ENCODE measurements at places on chromosomes 4 and X. TPM values are rescaled to one million over a fixed set of nuclear protein-coding genes. Genes with fewer than 3 reads are reported as not detected.

- peak; percentile 93 for DNase-seq
These were observed 96.3 kb upstream of the MSX1 start for GRCh38 chr4:4762909-4763821.

The SPARCL1 gene
- 0.39 TPM for total RNA-seq

The IGFBP7 gene
- 436 TPM for total RNA-seq

DNA sequence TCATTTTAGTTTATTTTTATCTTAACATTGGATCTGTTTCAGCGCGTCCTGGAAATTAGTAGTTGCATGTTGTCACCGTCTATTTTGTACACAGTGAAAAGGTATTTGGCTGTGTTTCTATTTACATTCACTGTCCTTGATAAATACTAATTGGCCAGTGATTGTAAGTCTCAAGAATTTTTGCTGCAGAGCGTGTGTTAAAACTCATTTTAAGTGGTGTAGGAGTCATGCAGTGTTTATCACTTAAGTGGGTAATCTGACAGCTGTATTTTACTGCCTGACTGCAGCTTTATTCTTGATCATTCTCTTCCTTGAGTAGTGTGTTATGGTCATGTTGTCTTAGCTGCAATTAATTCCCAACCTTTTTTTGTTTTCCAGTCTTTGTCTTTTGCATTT is 9.8 kb downstream of the GUCY1A1 start:
- DNase-seq = no peak

GRCh38 chrX:13489454-13489853 is 79.9 kb upstream of the EGFL6 start:
- peak; percentile 73 for DNase-seq

GRCh38 chr4:73308286-73308685 is 49.7 kb upstream of the ANKRD17 start:
- peak; percentile 42 for DNase-seq

The GAGE2A gene
- not detected for total RNA-seq

DNA sequence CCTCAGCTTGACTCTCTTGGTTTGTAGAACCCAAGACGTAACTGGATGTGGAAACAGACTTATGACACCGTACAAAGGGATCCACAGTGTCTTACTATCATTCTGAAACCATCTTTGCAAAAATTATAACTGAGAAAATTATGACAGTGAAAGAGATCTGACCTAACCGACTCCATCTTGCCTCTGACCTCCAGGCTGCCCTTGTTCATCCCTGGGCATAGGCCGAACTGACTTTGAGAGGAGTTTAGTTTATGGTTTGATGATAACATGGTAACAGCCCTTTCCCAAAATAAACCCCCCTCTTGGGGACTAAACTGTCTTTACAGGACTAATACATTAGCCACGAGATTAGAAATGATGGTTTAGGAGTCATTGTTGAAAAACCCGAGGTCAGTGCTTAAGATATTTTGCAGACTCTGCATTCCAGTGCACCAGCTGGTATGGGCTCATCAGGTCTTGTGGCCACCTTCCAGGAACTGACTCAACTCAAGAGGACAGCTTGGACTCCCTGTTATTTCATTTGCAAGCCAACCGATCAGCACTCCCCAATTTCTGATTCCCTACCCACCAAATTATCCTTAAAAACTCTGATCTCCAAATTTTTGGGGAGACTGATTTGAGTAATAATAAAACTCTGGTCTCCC is 49.6 kb downstream of the CASP3 start:
- peak; percentile 57 for DNase-seq

GRCh38 chr4:91092398-91092980 is 965.3 kb downstream of the CCSER1 start:
- no peak for DNase-seq
